ENCODE measurements at places on chromosomes 12 and 14.
A peak's percentile ranks its signal among the peaks of the same experiment; 100 is the strongest.

GRCh38 chr14:64861916-64862315, 17.8 kb downstream of the SPTB start:
- no peak for DNase-seq

GRCh38 chr12:69929531-69929930, 104.5 kb downstream of the MYRFL start:
- DNase-seq, result no peak

DNA sequence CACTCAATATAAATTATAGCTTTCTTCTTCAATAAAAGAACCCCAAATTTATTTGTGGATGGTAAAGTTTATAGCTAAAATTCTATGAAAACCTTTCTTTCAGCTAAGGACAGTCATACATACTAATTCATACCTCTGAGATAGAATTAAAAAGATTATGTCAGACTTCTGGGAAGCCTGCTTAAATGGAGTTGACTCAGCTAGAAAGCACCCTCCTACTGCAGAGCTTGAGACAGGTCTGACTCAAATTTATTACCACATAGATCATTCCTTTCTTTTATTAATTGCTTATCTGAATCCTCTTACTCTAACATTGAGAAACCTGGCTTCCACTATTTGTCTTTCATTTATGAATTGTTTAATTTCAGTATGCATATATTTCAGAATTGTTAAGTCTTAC, 1007.0 kb upstream of the LRFN5 start:
- no peak for DNase-seq

GRCh38 chr12:57741844-57742738, 2.7 kb upstream of the TSPAN31 start:
- DNase-seq, result peak; percentile 89

- DNase-seq, result no peak
These were observed 64.5 kb upstream of the DDX11 start for GRCh38 chr12:31008961-31009840.

DNA sequence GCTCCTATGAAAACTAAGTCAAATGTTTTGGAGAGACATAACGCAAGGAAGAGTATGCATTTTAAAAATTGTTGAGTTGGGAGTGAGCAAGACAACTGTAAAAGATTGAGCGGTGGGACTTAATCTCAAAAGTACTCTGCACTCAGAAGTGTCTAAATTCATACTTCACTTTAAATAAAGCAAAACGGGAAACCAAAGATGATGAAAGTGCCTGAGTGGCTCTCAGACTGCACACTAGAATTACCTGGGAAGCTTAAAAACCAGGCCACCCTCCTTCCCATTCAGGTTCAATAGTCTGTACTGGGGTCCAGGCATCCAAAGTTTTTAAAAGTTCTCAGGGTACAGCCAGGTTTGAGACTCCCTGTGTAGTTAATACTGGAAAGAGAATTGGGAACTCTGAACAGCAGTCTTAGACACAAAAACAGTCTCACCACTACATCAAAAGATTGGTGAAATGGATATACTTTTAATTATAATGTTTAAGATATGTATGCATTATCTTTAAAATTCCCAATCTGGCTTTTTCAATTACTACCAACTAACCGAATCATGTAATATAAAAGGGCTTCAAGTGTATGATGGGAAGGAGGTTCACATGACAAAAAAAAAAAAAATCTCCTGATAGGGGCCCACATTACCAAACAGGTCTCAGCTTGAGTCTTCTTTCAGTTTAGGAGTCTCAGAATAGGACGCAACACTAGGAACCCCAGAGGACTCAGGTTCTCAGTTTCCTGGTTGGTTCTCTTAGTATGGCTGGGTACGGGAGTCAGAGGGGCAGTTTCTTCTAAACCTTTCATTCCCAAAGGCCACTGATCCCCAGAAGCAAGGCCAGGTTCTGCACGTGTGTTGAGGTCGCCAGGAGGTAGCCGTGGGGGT, 1.0 kb downstream of the HOMEZ start:
- peak; percentile 13 for DNase-seq

GRCh38 chr12:132046561-132046960, 96.8 kb downstream of the EP400 start:
- DNase-seq, result no peak

GRCh38 chr14:105931808-105932483, 405.6 kb downstream of the TMEM121 start:
- DNase-seq, result peak; percentile 26

- no peak for DNase-seq
These were observed 286.4 kb upstream of the PRKD1 start for GRCh38 chr14:30214014-30214413.

DNA sequence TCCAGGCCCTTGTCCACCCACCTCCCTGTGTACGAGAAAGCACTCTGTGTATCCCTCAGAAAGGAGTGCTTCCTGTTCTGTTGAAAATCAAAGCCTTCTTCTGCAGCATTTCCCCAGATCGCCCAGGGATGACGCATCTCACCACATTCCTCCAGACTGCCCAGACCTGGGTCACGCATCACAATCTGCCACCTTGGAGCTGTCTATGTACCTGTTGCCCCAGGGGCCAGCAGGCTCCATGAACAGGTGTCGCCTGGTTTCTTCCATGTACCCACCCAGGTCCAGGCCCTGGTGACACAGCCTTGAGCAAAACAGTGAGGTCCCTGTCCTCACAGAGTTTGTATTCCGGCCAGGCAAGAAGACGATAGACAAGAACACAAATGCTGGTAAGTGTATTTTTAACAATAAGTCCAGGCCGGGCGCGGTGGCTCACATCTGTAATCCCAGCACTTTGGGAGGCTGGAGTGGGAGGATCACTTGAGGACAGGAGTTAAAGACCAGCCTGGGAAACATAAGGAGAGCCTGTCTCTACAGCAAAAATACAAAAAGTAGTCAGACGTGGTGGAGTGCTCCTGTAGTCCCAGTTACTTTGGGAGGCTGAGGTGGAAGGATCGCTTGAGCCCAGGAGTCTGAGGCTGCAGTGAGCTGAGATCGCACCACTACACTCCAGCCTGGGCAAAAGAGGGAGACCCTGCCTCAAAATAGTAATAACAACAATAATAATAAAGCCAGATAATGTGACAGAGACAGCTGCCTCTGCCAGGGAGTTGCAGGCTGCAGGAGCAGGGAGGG, 6.8 kb upstream of the PPP1R13B start:
- DNase-seq, result no peak

All from Kasumi-1 (cell line).